ENCODE measurements at places on chromosomes 3 and 15.

DNA sequence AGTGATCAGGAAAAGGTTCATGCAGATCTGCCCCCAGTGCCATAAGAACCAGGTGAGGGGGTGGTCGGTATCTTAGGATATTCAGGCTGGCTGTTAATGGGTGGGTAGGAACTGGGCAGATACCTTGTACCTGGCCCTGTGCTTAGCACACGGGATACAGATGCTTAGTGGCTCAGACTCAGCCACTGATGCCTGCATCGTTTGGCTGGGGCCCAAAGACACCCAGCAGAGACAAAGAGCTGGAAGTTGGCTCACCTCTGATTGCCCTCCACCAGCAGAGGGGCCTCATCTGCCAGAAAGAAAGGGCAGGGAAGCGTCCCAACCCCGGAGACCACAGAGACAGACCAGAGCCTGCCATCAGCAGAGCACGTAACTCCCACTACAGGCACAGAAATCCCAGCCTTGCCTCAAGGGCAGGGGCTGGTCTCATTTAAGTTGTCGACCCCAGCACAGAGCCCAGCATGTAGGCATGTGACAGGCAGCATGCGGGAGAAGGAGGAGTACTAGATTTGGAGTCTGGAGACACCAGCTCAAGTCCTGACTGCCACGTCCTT is 64.1 kb upstream of the SLC6A1 start:
- no peak for DNase-seq

DNA sequence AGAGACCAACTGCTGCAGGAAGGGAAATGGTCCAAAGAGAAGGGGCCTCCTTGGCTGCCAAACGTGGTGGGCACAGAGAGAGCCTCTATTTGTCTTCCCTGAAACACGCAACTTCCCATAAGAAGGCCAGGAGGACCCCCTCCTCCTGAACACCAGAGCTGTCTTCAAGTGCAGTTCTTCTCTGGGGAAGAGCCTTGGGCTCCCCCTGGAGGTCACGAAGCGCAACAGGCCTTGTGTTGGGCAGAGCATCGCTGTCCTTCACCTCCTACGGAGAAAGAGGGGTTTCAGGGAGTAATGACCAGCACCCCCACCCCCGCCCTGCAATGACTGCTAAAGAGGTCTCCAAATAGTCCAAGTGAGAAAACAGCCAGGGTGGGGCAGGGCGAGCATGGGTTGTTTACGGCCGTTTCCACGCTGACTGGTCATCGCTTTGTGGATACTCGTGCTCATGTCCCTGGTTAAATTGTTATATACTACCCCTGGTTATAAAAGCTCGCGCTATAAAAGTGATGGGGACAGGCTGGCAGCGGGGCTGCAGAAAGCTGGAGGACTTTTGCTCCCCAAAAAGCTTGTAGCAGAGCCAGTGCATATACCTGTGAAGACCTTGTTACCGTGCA is 397.5 kb upstream of the ATP10A start:
- DNase-seq = no peak

GRCh38 chr3:67739851-67740250 is 85.4 kb upstream of the SUCLG2 start:
- no peak for DNase-seq

DNA sequence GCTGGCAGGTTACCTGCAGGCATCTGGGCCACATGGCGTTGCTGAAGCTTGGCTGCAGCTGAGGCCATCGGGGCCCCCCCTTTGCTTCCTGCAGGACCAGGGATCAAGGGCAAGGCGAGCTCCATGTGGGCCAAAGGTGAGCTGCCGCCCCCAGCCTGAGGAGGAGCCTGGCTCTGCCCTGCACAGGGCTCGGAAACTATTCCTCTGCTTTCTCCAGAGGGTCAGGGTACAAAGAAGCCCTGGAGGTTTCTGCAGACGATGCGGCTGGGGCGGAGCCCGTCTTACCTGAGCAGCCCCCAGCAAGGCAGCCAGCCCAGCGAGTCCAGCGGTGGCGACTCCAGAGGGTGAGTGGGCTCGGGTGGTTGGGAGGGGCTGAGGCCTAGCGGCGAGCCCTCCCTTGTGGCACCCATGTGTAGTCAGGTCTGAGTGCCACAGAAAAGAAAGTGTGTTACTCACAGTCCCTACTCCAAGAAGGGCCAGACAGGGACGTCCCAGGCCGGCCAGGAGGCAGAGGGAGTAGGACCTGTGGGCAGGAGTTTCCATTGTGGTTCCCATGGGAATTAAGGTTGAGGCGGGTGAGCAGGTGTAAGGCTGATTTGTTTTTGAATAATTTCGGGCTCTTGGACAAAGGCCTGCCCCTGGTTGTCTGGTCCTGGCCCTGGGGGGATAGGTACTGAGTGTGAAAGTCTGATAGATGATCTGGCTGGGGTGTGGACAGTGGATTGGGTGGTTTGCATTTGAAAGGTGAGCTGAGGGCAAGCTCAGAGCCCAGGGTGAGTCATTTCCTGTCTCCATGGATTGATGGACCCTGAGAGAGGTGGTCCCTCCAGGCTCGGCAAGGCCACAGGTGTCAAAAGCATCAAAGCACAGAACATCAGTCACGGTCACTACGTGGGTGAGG is 25.4 kb downstream of the CFAP100 start:
- no peak for DNase-seq

DNA sequence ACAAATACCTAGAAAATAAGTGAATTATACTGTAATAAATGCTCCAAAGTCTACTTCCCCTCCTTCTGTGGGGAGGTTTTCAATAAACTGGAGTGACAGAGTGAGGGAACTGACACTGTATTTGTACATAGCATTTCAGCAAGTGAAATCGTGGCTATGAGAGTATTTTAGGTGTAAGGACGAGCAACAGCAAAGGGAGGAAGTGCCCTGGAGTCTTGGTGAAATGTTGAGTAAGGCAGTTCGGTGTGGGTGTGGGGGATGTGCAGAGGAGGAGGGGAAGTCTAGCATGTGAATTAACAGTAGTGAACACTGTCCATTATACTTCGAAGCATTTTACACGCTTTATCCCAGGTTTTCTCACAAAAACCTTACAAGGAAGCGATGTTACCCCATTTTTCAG is 18.1 kb upstream of the P2RY13 start:
- no peak for DNase-seq

GRCh38 chr3:183504597-183504996 is 50.9 kb downstream of the KLHL6 start:
- no peak for DNase-seq

Measured in GM19239 (cell line).